ENCODE measurements at places on chromosomes 1 and 21. TPM values are rescaled to one million over a fixed set of nuclear protein-coding genes. Genes with fewer than 3 reads are reported as not detected.

PLEKHG5 gene
- 11.8 TPM for total RNA-seq

XCL1 gene
- 0.77 TPM for total RNA-seq

CRYAA gene
- total RNA-seq = not detected

HFM1 gene
- total RNA-seq = 3.5 TPM

BEST4 gene
- total RNA-seq = 0.31 TPM

AGL gene
- 39.0 TPM for total RNA-seq

CLCN6 gene
- total RNA-seq = 49.0 TPM

KIF1B gene
- total RNA-seq = 46.1 TPM

ROR1 gene
- 5.7 TPM for total RNA-seq

DDAH1 gene
- total RNA-seq = 15.6 TPM

RGSL1 gene
- not detected for total RNA-seq

TFF2 gene
- total RNA-seq = not detected

- DNase-seq = no peak
Observed at GRCh38 chr1:156226116-156226538, 13.3 kb downstream of the PMF1 start.

DNA sequence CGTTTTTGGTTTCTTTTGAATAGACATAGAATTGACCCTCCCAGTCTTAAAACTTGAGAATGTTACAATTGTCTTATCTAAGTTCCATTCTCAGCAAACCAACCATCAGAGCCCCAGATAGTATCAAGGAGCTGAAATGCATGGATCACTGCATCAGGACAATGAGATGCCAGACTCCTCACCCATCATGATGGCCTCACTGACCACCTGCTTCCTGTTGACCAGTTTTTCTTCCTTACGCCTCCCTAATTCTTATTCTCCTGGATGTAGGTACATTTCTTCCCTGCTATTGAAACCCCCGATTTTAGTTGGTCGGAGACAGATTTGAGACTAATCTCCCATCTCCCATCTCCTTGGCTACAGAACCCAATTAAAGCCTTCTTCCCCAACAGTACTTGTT lies 17.7 kb downstream of the MATN1 start:
- DNase-seq = no peak

- no peak for DNase-seq
Observed at GRCh38 chr1:70200065-70200464, 5.3 kb downstream of the LRRC40 start.

GRCh38 chr1:42832641-42833240 lies 13.7 kb upstream of the ZNF691 start:
- DNase-seq = no peak

- no peak for DNase-seq
Observed at GRCh38 chr1:99748419-99748818, 18.0 kb downstream of the FRRS1 start.

DNA sequence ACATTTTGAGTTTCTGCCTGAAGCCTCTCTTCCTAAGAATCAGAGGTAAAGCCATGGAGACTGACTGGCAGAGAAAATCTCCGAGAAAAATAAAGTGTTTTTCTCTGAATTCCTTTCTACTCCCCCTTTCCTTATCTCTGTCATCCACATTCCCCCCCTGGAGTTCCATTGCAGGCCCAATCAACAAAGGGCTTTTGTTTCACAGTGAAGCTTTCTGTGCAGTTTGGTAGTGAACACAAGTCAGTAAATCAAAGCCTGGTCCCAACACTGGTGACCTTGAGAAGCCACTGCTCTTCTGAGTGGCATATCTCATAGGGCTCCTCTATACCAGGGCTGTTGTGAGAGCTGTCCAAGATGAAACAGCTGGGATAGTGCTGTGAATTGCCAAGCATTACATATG lies 228.4 kb downstream of the SEC16B start:
- no peak for DNase-seq

GRCh38 chr1:176612791-176613190 lies 149.8 kb downstream of the PAPPA2 start:
- no peak for DNase-seq

DNA sequence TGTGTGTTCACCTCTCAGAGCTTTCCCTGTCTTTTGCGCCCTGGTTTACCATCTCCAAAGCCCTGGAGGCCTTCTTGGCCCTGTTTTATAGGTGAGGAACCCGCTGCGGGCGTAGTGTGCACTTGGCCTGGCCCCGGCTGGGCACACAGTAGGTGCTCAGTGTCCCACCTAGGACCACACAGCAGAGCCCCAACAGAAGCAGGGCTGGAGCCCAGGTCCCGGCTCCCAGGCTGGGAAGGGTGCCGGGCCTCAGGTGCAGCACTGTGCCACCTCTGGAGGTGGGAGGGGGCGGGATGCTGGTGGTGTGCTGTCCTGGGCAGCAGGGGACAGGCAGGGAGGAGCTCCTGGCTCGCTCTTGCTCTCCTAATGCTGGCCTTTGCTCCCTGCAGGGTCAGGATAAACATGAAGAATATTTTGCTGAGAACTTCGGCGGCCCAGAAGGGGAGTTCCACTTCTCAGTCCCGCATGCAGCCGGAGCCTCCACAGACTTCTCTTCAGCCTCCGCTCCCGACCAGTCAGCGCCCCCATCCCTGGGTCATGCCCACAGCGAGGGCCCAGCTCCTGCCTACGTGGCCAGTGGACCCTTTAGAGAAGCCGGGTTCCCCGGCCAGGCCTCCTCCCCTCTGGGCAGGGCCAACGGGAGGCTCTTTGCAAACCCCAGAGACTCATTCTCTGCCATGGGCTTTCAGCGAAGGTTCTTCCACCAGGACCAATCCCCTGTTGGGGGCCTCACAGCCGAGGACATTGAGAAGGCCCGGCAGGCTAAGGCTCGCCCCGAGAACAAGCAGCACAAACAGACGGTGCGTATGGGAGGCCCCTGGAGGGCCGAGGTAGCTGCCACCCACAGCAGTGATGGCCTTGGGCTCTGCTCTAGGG lies 24.8 kb downstream of the COQ8A start:
- DNase-seq = no peak

DNA sequence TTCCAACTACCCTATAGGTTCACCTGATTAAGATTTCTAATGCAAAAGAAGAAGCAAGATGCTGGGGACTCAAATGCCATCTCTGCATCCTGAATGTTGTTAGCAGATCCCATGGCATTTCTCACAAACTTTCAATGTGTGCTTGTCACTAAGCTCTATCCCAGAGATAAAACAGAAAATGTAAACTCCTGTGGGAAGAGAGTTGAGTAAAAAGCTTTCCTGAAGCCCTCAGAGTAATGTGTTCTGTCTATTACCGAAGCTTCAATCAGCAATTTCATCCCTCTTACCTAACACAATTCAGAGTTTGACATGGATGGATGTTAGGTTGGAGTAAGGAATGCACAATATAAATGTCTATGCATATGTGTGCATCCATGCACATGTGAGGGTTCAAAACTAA lies 829.9 kb upstream of the PRMT6 start:
- no peak for DNase-seq

- DNase-seq = no peak
Observed at GRCh38 chr1:109657970-109658369, 2.1 kb downstream of the GSTM4 start.

DNA sequence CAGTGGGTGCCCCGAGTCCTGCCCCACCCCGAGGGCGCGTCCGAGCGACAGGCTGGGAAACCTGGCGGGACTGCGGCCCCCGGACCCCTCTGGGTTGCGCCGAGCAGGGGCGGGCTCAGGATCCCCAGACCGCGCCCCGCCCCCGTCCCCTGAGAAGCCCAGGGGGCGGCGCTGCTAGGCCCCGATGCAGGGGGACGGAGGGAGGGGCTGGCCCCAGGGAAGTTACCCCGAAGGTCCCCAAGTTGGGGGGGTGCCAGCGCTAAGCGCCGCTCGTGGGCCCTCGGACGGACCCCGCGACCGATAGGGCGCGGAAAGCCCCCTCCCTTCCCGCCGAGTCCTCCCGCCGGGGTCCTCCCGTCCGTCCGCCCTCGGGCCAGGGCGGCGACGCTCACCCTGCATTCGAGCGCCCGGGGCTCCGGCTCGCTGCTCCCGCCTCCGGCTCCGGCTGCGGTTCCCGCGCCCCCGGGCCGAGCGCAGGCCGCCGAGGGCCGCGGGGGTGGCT lies 414 bp downstream of the GPR153 start:
- peak; percentile 52 for DNase-seq

DNA sequence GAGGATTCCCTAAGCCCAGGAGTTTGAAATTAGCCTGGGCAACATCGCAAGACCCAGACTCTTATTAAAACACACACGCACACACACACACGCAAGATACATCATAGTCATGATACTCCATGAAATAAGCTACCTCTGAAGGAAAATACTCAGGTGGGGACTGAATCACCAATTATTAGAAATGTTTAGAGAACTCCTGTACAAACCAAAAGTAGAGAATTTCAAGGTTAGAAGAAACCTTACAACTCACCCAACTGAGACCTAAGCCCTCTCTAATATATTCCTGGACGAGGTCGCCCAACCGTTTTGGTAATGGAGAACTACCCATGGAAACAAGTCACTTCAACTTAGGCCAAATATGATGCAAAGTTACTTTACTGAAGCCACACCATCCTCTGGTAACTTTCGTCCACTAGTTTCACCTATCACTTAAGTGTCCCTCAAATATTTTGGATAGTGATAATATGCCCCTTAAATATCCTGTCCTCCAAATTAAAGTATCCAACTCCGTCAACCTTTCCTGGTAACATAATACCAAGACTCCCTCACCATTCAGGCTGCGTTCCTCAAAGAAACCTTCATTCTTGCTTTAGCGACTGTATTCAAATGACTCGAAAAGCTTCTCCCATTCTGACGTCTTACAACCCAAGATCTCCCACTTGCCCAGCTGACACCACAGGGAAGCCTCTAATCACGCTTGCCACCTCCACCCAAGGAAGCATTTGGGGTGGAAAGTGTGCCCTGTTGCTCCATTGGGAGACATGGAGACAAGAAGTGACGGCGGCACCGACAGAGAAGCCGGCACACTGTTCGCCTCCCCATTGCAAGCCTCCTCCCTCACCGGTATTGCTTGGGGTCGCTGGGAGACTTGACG lies 856 bp downstream of the NRDC start:
- peak; percentile 31 for DNase-seq

DNA sequence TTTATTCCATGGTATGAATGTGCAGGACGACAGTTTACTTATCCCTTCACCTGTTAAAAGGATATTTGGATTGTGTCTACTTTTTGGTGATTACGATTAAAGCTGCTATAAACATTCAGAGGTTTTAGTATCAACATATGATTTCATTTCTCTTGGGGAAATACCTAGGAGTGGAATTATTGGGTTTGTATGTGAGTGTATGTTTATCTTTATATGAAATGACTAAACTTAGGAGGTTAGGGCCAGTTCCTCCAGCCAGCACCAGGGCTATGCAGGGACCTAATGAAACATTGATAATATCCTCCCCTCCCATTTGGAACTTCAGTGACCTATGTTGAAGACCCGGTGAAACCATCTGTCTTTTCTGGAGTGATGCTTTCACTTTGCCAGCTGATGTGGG lies 13.8 kb downstream of the TMEM51 start:
- no peak for DNase-seq

DNA sequence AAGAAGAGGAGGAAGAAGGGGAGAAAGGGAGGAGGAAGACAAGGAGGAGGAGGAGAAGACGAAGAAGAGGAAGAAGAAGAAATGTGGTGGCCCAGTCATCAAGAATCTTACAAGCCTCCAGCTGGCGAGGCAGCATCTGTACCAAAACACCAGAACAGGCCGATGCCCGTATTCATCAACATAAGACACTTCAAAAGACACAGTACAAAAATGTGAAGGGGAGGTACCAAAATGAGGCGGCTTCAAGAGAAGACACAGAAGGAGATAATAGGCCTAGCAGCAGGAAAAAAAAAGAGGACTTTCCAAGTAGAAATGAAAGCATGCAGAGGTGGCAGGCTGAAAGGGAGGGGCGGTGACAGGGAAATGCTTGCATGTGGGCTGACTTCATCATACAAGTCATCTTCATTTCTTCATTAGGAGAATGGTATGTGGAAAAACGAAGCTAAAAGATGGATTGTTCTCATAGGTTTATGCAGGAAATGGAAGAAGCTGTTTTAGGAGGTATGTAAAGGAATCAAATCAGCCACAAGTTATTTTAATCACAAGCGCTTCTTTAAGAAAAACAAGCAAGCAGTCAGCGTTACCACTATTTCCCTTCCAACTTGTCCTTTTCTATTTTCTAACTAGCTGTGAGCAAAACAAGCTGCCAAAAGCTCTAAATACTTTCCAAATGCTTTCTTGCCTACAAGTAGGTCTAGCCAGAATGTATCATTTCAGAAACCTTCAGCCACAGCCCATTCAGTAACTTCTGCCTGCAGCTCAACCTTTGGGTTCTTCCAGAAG lies 192.3 kb downstream of the SLC45A1 start:
- DNase-seq = no peak

DNA sequence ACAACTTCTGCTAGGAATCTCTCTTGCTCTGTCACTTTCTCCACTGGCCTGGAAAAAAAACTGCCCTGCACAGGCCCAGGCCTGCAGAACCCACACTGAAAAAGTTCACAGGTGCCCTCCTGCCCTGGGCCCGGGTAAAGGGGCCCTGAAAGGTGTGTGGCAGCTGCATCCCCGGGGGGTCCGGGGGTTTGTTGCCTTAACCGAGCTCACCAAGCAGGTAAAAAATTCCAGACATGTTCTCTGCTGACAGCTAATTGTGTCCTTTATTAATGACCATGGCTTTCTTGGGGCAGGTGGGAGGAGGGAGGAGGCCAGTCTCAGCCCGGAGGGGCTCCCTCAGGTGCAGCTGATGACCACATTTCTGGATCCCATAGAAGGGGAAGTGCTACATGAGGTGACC lies 122.9 kb downstream of the LACTBL1 start:
- DNase-seq = no peak

DNA sequence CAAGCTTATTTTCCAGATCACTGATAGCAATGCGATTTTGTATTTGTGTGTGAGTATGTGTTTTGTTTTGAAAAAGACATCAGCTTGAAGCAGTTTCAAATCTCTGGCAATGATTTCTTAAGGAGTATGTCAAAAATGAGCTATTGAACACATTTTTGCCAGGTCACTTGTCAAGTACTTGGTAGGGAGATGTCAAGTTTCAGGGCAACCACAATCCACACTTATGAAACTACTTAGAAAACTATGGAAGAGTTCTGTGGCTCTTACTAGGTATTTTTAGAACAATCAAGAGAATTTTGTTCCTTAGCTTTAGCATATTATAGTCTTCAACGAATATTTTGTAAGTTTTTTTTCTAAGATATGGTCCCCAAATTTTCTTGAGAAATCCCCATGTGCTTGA lies 318.8 kb upstream of the ZRANB2 start:
- no peak for DNase-seq

- no peak for DNase-seq
Observed at GRCh38 chr1:10495952-10496351, 21.2 kb downstream of the PEX14 start.

GRCh38 chr1:19210772-19211549 lies 895 bp upstream of the UBR4 start:
- no peak for DNase-seq

All from left cardiac atrium (tissue), 4 donors.